NCI-H1417 treated with DMSO at 0.1 percent for 48 hours (cell line): ENCODE measurements at places on chromosomes 5 and 9.
A peak's percentile ranks its signal among the peaks of the same experiment; 100 is the strongest.

- DNase-seq: no peak
Measured at GRCh38 chr9:33103501-33104281, 27.2 kb upstream of the SMU1 start.

GRCh38 chr5:135222771-135223170 lies 176.3 kb downstream of the MACROH2A1 start:
- no peak for DNase-seq

GRCh38 chr5:137937994-137938750 lies 48.9 kb downstream of the PKD2L2 start:
- no peak for DNase-seq

DNA sequence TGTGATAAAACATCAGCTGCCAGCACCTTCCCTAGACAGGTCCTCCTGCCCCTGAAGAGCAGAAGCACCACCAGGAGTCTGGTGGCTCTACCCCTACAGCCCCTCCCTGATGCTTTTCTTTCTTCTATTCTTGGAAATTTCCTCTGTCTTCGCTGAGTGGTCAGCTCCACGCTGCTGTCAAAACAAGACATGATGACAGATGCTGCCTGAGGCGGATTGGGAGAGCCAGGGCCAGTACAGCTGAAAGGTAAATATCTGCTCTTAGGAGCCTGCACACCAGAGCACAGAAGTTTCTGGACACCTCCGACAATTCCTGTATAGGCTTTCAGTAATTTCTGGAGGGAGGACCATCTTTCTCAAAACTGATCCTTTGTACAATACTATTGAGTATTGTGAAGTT lies 4.7 kb upstream of the OR1Q1 start:
- DNase-seq: no peak

DNA sequence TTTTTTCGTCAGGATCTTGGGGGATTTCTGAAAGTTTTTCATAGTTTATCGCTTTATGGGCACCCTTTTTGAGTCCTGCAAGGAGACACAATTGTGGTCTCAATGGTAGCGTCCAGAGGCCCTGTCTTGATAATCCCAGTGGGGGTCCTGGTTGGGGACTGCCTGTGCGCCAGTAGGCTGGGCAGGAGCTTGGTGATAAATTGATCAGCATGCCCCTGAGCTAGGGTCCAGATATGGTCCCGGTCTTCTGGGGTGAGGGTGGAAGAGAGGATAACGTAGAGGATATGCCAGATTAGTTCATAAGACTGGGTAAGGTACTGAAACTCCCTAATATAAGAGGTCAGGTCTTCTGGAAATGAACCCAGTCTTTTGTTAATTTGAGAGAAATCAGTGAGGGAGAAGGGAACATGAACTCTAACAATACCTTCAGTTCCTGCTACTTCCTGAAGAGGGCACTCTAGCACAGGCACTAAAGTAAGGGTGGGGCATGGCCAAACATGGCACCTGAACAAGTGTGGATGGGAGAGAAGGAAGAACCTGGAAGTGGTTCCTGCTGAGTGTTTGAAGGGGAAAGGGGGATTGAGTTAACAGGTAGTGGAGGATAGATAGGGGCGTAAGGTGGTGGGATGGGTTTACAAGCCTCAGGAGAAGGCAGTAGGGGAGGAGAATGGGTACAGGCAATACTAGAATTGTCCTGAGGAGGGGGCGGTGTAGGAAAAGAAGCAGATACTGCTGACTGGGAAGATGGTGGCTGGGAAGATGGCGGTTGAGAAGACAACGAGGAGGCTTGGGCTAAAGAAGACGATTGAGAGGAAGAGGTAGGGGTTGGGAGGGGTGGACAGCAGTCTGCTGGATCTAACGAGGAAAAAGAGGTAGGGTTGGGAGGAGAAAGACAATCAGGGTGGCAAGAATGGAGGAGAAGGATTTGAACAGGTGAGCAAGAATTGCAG lies 33.8 kb upstream of the ANXA2R start:
- peak; percentile 13 for DNase-seq

GRCh38 chr5:175922192-175922885 lies 45.8 kb downstream of the THOC3 start:
- DNase-seq: no peak

GRCh38 chr5:167912941-167913665 lies 378.3 kb upstream of the WWC1 start:
- DNase-seq: no peak

- no peak for DNase-seq
Measured at GRCh38 chr9:107970726-107971125, 481.2 kb upstream of the KLF4 start.

- no peak for DNase-seq
Measured at GRCh38 chr5:5179597-5179996, 39.5 kb downstream of the ADAMTS16 start.

GRCh38 chr5:138466900-138467710 lies 1.8 kb downstream of the EGR1 start:
- DNase-seq: no peak

DNA sequence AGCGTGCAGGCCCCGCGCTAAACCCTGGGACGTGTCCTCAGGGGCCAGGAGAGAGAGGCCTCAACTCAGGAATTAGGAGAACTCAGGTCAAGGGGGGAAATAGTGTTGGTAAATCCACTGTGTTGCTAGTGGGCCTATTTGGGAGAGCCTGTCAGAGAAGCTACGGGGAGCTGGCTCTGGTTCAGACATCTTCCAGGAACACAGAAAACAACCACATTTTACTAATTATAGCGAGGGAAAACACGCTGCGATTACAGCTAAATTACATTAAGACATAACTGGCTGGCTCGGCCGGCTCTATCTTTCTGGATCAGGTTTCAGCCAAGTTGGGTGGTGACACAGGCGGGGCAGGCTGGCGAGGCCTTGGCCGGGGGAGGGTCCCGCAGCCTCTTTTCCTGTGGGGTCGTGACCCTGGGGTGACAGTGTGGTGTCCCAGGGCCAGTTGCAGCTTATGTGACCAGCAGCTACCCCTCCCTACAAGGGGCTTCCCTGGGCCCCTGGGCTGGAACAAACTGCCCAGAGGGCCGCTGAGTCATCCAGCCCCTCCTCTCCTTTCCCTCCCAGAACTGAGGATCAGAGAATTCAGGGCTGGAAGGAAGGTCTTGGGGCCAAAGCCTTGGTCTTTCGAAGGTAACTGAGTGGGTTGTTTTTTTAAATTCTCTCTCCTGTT lies 75.1 kb downstream of the FGF18 start:
- no peak for DNase-seq

DNA sequence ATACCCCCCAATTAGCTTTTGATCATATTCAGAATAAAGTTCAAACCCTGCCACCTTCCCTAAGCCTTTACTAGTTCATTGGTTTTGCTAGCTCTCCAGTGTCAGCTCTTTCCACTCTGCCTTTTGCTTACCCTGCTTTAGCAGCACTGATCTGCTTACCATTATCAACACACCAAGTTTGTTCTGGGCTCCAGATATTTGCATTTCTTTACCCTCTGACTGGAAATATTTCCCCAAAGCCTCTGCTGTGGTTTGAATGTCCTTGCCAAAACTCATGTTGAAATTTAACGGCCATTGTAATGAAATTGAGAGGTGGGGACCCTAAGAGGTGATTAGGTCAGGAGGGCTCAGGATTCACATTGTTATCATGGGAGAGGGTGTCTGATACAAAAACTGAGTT lies 99.5 kb downstream of the GCNT1 start:
- no peak for DNase-seq

DNA sequence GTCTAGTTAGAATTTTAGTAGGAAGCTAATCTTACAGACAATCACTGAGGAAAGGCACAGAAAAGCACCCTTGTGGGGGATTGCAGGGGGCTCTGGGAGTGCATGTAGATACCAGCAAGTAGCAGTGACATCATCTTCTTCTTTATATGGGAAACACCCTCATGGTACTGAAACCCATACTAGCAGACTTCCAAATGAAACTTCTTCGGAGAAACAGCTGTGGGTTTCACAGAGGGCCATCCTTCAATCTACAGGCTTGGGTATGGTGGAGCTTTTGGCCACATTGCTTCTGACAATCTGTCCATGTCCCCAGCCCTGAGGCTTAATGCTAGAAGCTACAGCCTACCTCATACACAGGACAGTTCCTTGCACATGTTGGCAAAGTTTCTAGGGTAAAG lies 165.2 kb upstream of the NFIB start:
- no peak for DNase-seq

- no peak for DNase-seq
Measured at GRCh38 chr9:114122136-114123027, 23.3 kb upstream of the KIF12 start.

DNA sequence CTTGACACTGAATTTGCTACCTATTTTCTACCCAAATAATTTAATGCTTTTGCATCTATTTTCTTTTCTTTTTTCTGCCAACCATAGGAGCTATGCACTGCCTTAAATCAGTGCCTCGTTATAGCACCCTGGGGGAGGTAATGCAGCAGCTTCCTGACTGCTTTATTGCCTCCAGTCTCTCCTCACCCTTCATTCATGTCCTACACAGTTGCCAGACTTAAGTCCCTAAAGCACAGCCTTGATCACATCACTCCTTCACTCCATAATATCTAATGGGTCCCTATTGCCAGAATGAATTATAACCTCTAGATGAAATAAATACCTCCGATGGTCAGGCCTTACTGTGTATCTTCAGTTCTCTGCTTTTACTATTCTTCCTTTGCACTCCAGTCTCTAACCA lies 211.2 kb upstream of the GLRA1 start:
- no peak for DNase-seq

GRCh38 chr9:34246453-34246852 lies 67.6 kb downstream of the UBAP1 start:
- no peak for DNase-seq

- peak; percentile 38 for DNase-seq
Measured at GRCh38 chr9:91775011-91775707, 174.9 kb downstream of the ROR2 start.

GRCh38 chr5:72841756-72842535 lies 25.5 kb downstream of the TNPO1 start:
- DNase-seq: no peak

DNA sequence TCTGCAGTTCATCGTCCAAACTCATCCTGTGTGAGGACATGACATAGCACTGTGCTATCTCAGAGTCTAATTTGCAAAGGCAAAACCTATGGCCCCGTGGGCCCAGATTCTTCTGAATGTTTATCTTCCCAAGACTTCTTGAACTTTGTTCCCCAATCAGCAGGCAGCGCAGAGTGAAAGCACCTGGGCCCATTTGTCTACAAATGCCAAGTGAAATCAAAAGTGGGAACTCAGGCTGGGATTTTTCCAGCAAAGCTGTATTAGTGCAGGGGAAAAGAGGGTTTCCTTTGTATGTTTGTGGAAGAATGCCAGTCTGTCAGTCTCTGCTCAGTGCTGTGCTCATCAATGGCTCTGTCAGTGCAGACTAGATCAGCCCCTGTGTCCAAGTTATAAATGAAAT lies 55.8 kb downstream of the FOXD1 start:
- DNase-seq: no peak

- DNase-seq: no peak
Measured at GRCh38 chr9:133371261-133371711, 4.6 kb downstream of the SURF4 start.

DNA sequence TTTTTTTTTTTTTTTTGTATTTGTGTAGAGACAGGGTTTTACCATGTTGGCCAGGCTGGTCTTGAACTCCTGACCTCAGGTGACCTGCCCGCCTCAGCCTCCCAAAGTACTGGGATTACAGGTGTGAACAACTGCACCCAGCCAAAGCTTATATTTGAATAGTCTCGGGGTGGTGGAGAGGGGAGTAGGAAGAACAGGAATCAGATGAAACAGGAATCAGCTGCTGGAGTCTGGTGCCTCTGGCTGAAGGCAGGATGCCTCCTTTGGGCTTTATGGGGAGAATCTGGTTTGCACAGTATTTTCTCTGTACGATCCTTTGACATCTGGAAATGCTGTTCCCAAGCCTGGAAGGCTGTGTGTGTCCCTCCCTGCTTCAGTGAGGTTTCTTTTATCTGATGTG lies 10.9 kb downstream of the C5orf52 start:
- no peak for DNase-seq

GRCh38 chr5:179192185-179192890 lies 132.2 kb downstream of the ZNF354C start:
- DNase-seq: no peak

DNA sequence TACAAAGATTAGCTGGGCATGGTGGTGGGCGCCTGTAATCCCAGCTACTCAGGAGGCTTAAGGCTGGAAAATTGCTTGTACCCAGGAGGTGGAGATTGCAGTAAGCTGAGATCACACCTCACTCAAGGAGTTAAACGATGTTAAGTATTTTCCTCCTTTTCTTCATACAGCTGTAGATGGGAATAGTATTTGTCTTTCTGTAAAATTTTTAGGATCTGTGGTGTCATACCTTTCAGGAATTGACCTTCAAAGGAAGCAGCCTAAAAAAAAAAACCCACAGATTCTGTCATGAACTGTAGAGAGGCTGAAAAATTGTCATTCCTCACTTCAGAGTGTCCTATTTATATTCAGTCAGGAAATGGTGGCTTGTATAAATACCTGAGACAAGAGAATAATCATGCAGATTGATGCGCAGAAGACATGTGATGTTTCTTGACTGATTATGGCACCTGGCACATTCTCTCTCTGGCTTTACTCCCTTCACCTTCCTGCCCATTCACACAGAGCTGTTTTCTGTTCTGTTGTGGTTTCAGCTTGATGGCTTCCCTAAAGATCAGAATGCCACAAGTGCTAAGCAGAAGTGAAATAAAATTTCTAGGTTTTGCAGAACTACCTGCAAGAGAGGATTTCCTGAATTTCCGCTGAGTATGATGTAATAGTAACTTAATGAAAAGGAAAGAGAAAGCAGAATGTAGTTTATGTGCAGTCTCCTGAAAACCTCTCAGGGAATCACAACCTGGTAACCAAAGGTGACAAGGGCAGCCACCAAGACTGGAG lies 3.8 kb downstream of the IFNA1 start:
- no peak for DNase-seq

DNA sequence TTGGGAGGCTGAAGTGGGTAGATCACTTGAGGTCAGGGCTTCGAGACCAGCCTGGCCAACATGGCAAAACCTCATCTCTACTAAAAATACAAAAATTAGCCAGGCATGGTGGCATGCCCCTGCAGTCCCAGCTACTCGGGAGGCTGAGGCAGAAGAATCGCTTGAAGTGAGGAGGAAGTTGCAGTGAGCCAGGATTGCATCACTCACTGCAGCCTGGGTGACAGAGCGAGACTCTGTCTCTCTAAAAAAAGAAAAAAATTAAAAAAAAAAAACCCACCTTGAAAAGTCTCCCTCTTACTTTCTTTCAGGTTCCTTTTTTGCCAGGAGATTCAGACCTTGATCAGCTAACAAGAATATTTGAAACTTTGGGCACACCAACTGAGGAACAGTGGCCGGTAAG lies 34.2 kb downstream of the CDK7 start:
- DNase-seq: no peak

DNA sequence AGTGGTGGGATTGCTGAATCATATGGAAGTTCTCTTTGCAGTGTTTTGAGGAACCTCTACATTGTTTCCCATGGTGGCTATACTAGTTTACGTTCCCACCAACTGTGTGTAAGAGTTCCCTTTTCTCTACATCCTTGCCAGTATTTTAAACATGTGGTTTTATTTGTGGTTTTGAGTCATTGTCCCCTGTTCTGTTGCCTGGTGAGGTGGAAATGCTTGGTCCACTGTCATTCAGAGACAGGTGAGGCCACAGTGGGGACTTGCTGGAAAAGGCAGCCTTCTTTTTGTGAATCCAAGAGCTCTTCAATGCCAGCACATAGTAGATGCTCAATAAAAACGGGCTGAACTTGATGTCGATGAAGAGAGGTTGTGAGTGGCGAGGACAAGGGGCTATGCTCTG lies 44.2 kb downstream of the SH3PXD2B start:
- DNase-seq: no peak
